ENCODE measurements at places on chromosomes 5 and 9. TPM values are rescaled to one million over a fixed set of nuclear protein-coding genes. Genes with fewer than 3 reads are reported as not detected.

The FUT7 gene
- not detected for polyA plus RNA-seq

The IGFBPL1 gene
- 2.0 TPM for polyA plus RNA-seq

The STC2 gene
- 65.2 TPM for polyA plus RNA-seq

The PMPCA gene
- polyA plus RNA-seq: 128 TPM

The OR1Q1 gene
- polyA plus RNA-seq: not detected

The IL5 gene
- not detected for polyA plus RNA-seq

The RUSC2 gene
- polyA plus RNA-seq: 18.7 TPM

The CARTPT gene
- not detected for polyA plus RNA-seq

The TRIM41 gene
- 3.4 TPM for polyA plus RNA-seq

The ENG gene
- polyA plus RNA-seq: 35.4 TPM

The C5orf58 gene
- polyA plus RNA-seq: not detected

The LCN2 gene
- not detected for polyA plus RNA-seq

The RCL1 gene
- polyA plus RNA-seq: 17.9 TPM

The GMCL2 gene
- not detected for polyA plus RNA-seq

The OR1L6 gene
- polyA plus RNA-seq: not detected

Data from cardiac muscle cell (in vitro differentiated cells and primary cell).